ENCODE measurements at places on chromosomes 3 and 15.

GRCh38 chr3:125302932-125303331, 72.2 kb downstream of the ZNF148 start:
- DNase-seq, result no peak

- DNase-seq, result no peak
These were observed 101.6 kb downstream of the TMEM266 start for GRCh38 chr15:76161153-76162035.

GRCh38 chr15:28934645-28935044, 48.9 kb downstream of the APBA2 start:
- DNase-seq, result no peak

DNA sequence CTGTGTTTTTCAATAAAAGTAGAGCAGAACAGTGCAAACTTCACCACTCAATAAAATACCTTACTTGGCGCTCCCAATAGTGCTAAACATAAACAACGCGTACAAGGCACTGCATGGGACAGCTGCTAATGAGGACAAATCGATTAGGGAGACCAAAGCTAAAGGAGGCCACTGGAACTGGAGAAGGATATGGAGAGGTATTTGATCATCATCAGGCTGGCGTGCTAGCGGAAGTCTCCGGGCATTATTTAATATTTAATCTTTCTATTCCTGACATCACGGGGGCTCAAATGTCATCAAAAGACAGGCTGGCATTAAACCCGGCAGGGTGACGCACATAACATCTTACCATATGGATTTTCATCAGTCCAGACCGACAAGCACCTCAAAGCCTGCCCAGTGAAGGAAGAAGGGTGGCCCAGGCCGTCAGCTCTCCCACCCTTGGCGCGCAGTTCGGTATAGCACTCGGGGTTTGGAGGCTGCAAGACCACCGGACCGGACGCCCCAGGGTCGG, 604 bp downstream of the CCPG1 start:
- no peak for DNase-seq

- DNase-seq, result no peak
These were observed 9.9 kb downstream of the LOXL1 start for GRCh38 chr15:73936181-73936580.

- DNase-seq, result no peak
These were observed 802 bp upstream of the NECTIN3 start for GRCh38 chr3:111070772-111071256.

DNA sequence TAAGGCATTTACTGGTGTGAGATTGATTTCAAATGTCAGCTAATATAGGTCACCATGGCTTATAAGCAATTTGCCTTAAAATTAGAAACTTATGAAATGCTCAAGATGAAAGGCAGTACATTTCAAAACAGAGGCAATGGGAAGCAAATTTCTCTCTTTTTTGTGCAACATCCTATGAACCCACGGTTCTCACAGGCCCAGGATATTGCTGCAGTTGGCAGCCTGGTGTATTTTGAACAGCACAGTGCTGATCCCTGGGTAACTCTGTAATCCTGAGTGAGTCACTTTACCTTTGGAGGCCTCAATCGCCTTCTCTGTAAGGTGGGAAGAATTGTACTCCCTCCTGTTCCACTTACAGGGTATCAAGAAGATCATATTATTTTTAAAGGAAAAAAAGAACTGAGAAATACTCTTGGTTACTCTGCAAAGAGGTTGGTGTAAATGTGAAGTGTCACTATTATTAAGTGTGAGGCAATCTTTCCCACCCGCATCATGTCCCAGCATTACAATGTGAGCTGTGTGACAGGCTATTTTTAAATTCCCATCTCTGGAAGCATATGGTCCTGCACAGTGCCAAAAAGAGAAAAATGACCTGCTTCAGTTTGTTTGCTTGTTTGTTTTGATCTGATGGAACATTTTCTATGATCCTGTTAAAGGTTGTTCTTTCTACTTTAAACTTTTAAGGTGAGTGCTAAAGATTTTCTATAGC, 190.1 kb upstream of the LPP start:
- DNase-seq, result no peak

GRCh38 chr3:119643528-119643927, 16.9 kb downstream of the POPDC2 start:
- no peak for DNase-seq

DNA sequence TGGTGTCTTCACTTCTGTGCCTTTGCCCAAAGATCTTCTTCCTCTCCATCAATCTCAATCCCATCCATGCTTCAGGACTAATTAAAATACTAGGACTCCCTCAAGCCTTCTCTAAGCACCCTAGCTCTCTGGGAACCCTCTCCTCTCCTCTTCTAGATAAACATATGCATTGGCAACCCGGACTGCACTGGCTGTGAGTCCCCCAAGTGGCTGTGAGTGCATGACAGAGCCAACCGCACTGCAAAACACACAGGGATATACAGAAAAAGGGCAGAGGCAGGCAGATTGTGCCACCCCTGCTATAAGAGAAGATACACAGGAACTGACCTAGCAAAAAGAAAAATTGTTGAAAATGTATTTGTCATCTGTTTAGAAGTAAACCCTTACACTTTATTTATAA, 457.1 kb downstream of the MFSD1 start:
- no peak for DNase-seq

DNA sequence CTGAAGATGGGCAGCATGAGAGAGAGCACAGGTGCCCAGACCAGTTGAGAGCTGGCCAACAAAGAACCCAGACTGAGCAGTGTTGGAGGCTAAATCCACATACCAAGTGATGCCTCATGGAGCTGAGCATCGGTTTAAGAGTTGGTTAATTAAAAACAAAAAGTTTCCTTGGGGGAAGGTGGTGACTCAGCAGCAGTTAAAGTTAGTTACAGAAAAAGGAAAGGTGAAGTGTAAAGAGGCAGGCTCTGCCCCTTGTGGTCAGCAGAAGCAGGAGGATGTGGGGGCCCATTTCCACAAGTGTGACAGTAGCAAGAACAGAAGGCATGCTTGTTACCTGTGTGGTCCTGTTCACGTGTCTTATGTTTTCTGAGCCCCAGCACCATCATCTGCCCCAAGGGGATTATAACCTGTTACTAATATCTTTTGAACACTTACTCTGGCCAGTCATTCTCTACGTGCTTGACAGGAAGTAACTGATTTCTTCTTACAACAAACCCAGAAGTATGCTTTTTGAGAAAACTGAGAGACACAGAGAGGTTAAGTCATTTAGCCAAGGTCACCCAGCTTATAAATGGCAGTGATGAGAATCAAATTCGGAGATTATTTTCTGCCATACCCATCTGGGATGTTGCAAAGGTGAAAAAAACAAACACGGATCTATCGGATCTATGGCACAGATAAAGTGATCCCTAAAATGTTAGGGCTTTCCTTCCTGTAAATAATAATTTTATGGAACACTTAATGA, 91.0 kb downstream of the EPHB1 start:
- DNase-seq, result no peak

GRCh38 chr3:40940651-40941050, 258.7 kb upstream of the CTNNB1 start:
- no peak for DNase-seq

- DNase-seq, result no peak
These were observed 477.3 kb downstream of the SHQ1 start for GRCh38 chr3:72370947-72371346.

All from cardiac muscle cell (in vitro differentiated cells and primary cell).